ENCODE measurements at places on chromosomes 6 and 20.

DNA sequence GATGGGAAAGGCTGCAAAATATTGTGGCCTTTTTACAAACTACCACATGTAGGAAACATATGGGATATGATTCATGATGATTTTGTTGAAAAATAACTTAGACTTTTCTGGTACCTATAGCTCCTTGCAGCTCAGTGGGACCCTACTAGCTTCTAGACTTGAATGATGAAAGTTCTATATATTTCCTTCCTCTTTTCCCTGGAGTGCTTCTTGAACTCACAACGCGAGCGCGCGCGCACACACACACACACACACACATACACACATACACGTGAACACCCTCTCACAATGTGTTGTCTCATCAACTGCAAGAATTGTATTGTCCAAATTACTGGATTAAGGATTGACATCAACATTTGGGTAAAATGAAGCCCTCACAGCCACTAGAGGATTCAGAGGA lies 61.9 kb downstream of the TOX2 start:
- DNase-seq = no peak

DNA sequence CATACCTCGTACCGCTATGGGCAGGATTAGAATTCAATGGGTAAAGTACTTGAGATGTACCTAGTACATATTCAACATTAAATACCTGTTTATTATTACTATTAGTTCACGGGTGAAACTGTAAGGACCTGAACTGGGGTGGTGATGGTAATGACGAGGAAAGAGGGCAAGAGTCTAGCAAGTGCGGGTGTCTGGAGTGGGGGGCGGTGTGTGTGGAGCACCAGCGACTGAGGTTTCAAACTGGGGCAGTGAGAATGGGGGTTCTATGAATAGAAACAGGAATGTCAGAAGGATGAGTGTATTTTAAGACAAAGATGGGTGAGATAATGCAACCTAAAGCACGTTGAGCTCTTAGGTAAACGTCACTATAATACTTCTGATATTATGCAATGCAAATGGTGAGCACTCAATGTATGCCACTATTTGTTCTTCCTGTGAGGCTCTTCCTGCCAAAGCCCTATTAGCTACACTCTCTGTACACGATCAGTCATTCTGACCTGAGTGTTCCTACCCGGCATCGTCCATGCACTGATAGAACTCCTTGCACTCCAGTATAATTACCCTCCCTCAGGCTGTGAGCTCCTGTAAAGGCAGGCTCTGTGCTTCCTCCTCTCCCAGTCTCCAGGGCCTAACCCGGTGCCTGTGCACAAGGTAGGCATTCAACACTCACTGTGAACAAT lies 55.0 kb downstream of the ALDH5A1 start:
- DNase-seq = no peak

DNA sequence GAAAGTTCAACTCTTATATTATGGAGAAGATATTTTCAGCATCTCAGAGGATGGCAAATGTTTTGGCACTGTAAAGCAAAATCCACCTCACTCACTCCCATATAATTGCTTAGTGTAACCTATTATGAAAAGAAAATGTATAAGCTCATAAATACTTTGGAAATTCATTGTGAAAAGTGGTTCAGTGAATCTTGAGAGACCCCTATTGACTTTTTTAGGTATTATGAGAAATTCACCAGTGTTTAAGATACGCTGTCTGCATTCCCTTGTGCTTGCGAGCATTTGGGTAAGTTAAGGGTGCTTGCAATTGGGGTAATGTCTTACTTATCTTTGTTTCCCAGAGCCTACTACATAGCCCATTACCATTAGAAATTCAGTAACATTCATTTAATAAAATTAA lies 66.3 kb upstream of the BMP5 start:
- no peak for DNase-seq

DNA sequence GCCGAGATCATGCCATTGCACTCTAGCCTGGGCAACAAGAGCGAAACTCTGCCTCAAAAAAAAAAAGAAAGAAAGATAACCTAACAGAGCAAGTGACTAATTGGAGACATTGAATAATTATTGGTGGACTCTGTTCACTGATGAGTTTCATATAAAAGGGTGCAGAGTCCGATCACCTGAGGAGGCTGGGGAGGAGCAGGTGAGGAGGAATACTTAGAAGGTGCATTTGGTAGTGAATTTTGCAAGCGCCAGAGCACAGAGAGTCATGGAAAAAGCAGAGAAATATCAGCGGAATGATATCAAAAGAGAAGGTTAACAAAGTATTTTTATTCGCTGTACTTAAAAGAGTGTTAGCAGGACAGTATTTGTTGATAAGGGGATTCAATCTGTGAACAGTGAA lies 44.4 kb downstream of the CD2AP start:
- DNase-seq = no peak

- no peak for DNase-seq
These were observed 9.5 kb downstream of the SIRPG start for GRCh38 chr20:1648101-1648500.

DNA sequence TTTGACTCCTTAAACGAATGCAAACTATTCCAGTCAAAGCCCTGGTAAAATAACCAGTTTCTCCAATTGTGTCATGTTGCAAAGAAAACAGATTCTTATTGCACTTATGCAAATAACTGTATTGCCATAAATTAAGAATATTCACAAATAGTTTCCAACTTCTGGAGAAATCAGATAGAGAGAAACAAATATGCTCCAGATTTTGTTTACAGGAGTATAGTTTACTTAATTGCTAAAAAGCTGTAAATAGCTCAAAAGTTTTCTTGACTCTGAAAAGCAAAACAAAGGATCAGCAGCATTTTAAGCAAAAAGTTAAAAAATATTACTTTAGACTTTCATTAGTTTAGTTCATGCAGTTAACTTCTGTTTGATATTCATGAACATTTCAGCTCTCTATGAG lies 304.2 kb downstream of the PACRG start:
- DNase-seq = no peak

DNA sequence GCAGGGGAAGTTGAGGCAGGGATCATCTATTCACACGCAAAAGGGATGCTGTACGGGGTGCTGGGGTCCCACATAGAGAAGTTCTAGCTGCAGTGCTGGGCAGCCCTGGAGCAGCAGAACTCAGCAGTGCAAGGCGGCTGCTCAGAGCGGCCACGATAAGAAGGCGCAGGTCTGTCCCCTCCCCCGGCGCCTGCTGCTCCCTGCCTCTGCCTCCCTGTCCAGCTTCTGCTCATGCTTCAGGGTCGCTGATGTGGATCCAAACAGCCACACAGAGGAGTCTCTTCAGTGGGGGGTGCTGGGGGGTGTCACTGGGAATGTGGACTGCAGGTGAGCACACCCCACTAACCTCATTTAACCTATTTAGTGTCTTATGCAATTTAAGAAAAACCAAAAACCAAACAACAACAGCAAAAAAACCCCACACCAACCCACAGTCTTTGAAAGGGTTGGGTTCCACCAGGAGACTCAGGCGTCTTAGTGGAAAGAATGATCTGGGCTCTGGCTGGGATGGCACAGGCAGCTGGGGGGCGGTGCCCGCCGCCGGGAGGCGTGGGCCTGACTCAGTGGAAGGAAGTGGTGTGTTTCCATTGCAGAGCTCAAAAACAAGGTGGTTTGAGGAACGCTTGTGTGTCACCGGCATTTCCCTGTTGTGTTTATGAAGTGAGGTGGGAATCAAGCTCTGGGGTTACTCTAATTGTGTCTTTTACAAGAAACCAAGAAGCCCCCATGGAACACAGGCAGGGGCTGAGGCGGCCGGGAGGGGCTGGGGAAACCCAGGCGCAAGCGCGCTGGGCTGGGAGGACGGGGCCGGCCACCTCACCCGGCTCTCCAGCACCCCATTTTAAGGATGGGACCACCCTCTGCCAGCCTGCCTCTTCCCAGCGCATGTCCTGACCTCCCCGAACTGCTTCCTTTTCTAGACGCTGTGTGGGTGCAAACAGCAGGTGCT lies 55.1 kb downstream of the IRF4 start:
- DNase-seq = no peak

DNA sequence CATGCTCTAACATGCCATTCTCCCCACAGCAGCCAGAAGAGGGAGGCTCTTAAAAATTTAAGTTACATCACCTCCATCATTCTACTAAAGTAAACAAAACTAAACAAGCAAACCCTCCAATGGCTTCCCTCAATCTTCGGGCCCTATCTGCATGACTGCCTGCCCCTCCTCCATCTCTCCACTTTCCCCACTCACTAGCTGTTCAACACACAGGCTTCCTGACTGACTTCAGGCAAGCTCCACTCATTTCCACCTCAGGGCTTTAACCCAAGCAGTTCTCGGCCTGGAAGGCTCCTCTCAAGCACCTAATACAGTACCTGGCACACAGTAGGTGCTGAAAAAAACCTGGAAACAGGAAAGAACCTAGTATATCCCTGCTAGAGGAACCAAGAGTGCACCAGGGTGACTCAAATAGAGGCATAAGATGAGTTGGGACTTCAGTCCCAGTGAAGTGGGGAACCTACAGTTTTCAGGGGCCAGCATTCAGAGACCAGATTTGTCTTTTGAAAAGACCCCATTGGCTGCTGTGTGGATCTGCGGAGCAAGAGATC lies 2.8 kb downstream of the AHCY start:
- DNase-seq = no peak

GRCh38 chr6:133948472-133948871 lies 4.6 kb upstream of the TBPL1 start:
- no peak for DNase-seq

DNA sequence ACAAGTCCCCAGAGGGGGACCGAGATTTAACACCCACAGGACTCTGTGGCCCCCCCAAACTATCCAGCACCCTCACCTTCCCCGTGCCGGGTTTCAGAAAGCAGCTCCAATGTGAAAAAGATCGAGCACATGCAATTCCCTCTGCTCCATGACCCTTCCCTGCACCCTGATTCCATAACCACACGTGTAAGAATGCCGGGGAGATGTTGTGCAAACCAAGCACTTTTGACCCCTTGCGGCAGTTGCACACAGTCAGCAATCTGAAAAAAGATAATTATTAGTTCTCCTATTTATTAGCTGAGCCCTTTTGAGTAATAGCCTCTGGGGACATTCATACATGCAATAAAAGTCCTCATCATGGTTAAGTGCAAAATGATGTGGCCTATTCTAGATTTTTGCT lies 13.0 kb downstream of the FOXQ1 start:
- DNase-seq = no peak

GRCh38 chr6:23176883-23177282 lies 607.5 kb downstream of the HDGFL1 start:
- DNase-seq = peak; percentile 78

Data from tibial artery (tissue), 4 donors.